Activated CD4-positive, alpha-beta T cell treated with anti-CD3 and anti-CD28 coated beads, Interleukin-10, Interleukin-2, amounts not matched to agents 100 ng/mL and 50 ng/mL, durations not matched to agents 16 hours and 8 hours (primary cell): ENCODE measurements at places on chromosomes 6 and 20.

- DNase-seq = no peak
These were observed 57.3 kb upstream of the TRAF3IP2 start for GRCh38 chr6:111662794-111663593.

GRCh38 chr6:95614094-95614493 lies 36.8 kb downstream of the MANEA start:
- no peak for DNase-seq

GRCh38 chr6:160259598-160259997 lies 977 bp upstream of the SLC22A2 start:
- DNase-seq = no peak

DNA sequence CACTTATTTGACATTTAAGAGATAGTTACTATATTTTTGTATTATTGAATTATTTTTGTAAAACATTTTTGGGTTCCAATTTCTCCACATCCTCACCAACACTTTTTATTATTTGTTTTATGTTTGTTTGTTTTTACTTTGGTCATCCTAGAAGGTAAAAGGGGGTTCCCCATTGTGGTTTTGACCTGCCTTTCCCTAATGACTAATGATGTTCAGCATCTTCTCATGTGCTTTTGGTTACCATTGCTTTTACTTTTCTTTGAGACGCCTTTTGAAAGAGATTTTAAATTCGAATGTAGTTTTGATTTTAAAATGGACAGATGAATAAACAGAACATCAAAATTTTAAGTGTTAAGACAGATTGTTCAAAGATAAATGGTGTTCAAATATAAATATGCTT lies 46.9 kb downstream of the AK9 start:
- DNase-seq = no peak

GRCh38 chr20:36219671-36220220 lies 16.5 kb upstream of the AAR2 start:
- no peak for DNase-seq

- no peak for DNase-seq
These were observed 27.2 kb downstream of the KCNQ2 start for GRCh38 chr20:63445075-63445734.

- DNase-seq = peak; percentile 3
These were observed 60.8 kb upstream of the SSTR4 start for GRCh38 chr20:22974354-22974753.

DNA sequence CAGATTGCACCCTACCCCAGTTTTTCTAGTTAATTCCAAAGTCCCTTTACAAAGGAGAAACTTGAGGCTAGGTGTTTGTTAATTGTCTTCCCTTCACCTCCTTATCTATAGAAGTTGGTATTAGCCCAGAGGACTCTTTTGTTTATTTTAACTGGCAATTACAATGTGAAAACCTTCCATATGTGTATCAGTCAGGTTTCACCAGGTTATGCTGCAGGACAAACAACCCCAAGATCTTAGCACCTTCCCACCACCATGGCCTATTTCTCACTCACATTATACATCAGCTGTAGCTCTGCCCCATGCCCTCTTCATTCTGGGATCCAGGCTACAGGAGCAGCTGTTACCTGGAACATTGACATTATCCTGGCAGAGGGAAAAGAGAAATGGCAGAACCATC lies 31.1 kb downstream of the SNHG17 start:
- DNase-seq = no peak

DNA sequence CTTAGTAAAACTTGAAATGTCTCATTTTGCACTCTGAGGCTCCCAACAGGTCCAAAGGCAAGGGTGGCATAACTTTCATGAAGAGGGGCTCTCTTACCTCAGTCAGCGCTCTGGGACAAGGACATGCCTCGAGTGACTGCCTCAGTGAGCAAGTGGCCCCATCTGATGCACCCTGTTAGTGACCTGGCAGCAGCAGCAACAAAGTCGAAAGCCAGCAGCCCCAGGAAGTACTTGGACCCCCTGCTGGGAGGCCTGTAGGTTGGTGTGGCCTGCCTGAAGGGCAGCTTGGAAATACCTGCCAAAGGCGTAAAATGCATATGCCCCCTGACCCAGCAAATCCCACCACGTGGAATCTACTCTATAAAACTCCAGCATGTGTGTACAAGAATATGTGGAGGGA lies 13.2 kb downstream of the MAP1LC3A start:
- DNase-seq = no peak

- no peak for DNase-seq
These were observed 87.0 kb upstream of the RNF24 start for GRCh38 chr20:4102381-4102780.

DNA sequence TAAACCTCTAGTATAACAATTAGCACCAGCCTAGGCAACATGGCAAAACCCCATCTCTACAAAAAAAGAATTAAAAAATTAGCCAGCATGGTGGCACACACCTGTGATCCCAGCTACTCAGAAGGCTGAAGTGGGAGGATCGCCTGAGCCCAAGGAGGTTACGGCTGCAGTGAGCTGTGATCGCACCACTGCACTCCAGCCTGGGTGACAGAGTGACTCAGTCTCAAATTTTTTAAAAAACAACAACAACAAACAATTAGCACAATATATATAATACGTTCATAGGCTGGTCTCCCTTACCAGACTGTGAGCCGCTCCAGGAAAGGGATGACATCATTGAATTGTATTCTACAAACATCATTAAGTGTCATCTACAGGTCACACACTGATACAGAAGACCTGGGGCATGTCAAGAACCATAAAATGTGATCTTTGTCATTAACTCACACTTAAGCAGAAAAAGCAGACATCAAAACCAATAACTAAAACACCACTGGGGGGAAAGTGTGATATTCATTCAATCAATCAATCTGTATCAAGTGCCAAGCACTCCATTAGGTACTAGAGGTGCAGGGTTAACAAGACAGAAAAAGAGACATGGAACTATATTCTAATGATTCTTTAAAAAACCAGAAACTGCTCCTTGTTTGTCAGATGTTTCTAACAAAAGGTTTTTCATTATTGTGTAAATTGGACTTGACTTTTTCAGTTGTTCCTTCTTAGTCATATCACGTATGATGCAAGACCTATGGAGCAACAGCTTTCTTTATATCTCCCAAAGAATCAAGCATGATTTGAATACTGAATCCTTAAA lies 17.8 kb downstream of the MAP3K5 start:
- DNase-seq = peak; percentile 21

- DNase-seq = no peak
These were observed 394.7 kb downstream of the THBS2 start for GRCh38 chr6:168858926-168859325.

GRCh38 chr6:42971746-42972327 lies 7.1 kb downstream of the PEX6 start:
- no peak for DNase-seq

- no peak for DNase-seq
These were observed 20.0 kb upstream of the HIVEP1 start for GRCh38 chr6:11992086-11992485.

DNA sequence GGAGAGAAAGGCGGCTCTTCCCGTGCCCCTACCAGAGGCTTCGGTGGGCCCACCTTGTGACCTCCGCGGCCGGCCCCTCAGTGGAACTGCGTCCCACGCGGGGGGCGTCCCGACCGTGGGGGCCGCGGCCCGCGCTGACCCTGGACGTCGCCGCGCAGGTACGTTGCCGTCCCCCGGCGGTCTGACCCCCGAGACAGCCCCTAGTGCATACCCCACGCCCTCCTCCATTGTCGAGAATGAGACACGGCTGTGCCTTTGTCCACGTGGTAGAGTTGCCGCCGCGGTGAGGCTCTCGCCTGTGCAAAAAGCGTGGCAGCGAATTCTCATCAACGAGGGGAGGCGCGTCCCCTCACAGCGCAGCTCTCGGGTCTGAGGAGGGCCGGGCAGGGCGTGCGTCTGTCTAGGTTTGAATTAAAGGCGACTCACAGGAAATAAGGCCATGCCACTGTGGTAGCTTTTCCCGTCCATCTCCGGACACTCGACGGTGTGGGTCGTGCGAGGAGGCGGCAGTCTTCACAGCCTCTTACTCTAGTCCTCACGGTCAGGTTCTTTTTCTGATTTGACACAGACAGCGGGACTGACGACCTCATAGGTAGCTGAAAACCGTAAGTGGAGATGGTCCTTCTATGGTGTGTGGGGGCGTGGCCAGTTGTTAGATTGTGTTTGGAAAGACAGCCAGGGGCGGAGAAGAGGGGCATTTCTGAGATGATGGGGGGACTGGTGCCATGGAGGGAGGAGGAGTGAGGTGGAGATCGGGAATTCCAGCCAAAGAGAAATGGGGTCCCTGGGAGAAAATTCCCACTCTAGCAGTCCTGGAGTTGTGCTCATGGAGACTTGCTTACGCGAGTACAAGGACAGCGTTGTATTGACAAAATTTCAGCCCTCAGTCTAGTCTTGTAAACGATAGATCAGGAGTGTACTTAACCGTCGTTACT lies 580 bp downstream of the NXT1 start:
- DNase-seq = peak; percentile 70

GRCh38 chr6:34103321-34103720 lies 42.6 kb downstream of the GRM4 start:
- no peak for DNase-seq

GRCh38 chr20:14189794-14190402 lies 147.5 kb downstream of the FLRT3 start:
- no peak for DNase-seq

- peak; percentile 33 for DNase-seq
These were observed 9.8 kb downstream of the SYNGAP1 start for GRCh38 chr6:33429750-33430052.

- DNase-seq = no peak
These were observed 48.1 kb upstream of the SLC17A4 start for GRCh38 chr6:25706314-25707014.

DNA sequence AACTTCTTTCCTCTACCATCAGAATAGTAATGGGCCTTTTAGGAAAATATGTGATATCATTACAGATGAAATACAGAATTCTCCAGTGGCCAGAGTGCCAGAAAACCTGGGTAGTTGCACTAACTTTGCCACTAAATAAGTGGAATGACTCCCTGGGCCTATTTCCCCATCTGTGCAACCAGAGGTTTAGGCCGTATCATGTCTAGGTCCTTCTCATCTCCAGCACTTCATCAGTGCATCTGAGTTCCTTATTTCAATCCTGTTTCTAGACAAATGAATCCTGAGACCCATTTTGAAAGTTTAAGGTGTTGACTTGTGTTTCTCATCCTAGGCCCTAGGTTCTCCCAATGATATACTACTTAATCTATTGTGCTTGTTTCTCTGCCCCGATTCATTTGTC lies 236.2 kb downstream of the CD83 start:
- no peak for DNase-seq

DNA sequence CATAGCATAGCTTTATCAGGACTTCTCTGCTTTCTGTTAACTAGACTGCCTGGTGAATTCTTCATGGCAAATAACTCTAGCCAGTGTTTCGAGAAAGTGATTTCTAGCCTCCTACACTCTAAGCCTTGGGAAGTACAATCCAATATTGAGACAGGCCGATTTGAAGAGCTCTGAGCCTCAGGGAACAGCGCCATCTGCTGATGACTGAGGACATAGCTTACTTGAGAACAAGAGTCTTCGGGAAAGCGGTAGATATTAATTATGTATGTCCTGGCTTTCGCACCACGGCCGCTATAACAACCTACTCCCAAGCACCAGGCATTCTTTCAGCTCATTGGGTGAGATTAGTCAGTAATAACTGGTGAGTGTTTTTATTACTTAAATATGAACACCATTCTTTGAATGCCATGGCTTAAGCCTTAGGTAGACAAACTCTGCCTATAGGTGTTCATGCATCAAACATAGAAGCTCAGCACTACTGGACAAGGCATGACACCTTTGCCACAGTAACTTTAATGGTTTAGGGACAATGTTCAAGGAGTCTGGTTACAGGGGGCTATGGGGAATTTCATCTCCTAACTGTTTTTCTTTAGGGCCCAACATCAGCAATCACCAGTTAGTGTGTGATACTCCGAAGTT lies 518.6 kb downstream of the BMP2 start:
- peak; percentile 37 for DNase-seq

- DNase-seq = no peak
These were observed 4.6 kb upstream of the CGA start for GRCh38 chr6:87099472-87099871.

DNA sequence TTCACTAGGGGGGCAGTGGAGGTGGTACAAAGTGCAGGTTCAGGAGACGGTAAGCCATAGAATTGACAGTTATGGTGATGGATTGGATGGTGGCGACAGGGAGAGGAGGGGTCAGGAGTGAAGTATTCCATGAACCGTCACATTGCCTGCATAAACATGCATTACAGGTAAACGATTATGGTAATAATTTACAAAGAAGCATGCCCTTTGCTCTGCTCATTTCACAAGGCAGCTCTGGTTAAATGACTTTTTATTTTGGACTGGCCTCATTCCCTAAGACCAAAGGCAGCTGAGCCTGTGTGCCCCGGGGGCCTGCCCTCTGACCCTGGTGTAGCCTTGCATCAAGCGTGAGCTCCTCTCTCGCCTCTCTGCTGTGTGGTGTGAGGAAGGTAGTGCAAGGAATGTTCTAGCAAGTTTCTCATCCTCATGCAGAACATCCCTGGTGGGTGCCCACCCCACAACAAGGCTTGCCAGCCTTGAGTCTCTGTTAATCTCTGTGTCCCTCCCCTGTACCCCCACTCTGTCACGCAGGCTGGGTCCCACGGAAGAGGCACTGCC lies 59.0 kb downstream of the PPP1R14C start:
- no peak for DNase-seq

- DNase-seq = no peak
These were observed 182.7 kb downstream of the ADAT2 start for GRCh38 chr6:143267760-143268159.

GRCh38 chr20:51132279-51132678 lies 109.4 kb upstream of the KCNG1 start:
- no peak for DNase-seq

DNA sequence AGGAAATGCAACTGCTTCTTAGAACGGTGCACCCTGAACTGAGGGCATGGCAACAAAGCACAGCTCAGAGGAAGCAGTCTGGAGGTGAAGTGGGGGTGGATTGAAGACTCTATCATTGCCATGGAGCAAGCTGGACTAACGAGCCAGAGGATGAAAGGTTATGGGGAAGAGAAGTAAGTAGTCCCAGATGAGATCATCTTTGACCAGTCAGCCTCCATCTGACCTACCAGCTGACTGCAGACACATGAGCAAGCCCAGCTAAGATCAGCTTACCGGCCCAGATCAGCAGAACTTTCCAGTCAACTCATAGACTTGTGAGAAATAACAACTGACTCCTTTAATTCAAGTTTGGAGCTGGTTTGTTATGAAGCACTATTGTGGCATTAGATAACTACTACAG lies 9.1 kb upstream of the JAG1 start:
- no peak for DNase-seq
